ENCODE measurements at places on chromosomes 16 and 17. TPM values are rescaled to one million over a fixed set of nuclear protein-coding genes. Genes with fewer than 3 reads are reported as not detected.
A peak's percentile ranks its signal among the peaks of the same experiment; 100 is the strongest.

CD300E gene
- total RNA-seq, result not detected

- DNase-seq, result no peak
Measured at GRCh38 chr16:50178491-50178941, 25.4 kb downstream of the TENT4B start.

GRCh38 chr17:44530896-44531418 is 26.3 kb upstream of the FZD2 start:
- no peak for DNase-seq

- peak; percentile 17 for DNase-seq
Measured at GRCh38 chr16:84294531-84295142, at the start of gene WFDC1. WFDC1 (plus strand) TSS chr16:84294878; CDS start chr16:84294972, 94 bp downstream.

CMTM3 gene
- 12.7 TPM for total RNA-seq

TEKT5 gene
- not detected for total RNA-seq

DNA sequence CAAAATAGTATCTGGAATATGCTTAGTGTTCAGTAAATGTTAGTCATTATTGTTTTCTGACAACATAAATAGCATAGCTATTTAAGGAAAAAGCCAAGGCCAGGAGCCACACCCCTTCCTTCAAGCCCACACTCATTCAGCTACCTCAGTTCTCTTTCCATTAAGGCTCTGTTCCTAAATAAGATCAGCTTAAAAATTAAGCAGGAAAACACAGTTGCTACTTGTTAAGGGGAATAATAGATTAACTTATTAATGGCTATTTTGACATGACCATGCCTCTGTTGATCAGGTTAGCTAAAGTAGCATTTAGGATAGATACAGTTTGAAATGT is 158.1 kb downstream of the CHD9 start:
- no peak for DNase-seq

DNA sequence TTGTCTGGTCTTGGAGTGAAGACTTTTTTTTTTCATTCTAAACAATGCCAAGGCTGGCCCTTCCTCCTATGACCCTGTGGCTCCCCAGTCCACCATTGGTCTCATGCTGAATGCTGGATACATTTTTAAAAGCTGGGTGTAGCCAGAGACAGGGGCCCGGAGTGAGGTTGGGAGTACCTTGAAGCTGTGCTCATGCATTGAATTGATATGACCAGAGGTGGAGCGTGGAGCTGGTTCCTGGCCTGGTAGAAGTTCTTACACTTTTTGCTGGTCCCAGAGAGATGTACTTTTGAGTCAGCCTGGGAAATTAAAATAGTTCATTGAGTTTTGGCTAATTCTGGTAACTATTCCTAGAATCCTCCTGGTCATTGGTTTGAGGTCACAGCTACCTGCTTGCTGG is 83.6 kb downstream of the CMIP start:
- DNase-seq, result no peak

CIAO3 gene
- total RNA-seq, result 54.3 TPM

TPSB2 gene
- not detected for total RNA-seq

- peak; percentile 98 for DNase-seq
Measured at GRCh38 chr16:22190081-22190775, 15.8 kb upstream of the EEF2K start.

MT4 gene
- total RNA-seq, result not detected

- DNase-seq, result no peak
Measured at GRCh38 chr16:4954714-4955113, 3.4 kb upstream of the SEC14L5 start.

GRCh38 chr16:72847187-72848027 is 200.5 kb downstream of the ZFHX3 start:
- peak; percentile 10 for DNase-seq

PLCD3 gene
- 9.5 TPM for total RNA-seq

DNA sequence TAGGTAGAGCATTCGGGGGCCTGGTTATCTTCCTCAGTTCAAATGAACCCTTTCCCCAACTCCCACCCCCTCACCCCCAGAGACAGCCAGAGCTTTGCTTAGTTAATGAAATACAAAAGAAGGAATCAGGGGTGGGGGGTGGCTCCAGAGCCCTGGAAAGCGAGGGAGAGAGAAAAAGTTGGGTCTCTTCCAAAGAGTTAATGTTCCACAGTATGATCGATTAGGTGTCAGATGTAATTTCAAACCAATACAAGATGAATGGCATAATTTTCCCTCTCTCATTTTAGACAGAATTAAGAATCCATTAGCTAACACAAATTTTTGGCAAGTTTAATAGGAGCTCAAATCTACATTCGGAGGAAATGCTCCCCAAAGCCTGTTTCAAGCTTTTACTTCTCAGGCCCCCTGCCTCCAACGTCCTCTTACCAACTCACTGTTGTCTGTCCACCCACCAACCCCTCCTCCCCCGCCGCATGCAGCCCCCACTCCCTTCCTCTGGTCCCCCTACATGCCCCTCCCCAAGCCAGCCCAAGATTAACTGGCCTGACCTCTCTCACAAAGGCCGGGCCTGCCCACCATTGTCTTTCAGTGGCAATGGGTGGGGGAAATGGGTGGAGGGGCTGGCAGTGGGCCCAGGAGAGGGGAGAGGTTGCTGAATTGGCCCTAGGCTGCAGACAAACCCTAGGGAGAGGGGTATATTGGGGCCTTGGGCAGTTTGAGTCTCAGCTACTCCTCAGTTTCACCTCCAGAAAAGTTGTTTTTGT is 28.2 kb downstream of the NEUROD2 start:
- DNase-seq, result no peak

- DNase-seq, result no peak
Measured at GRCh38 chr17:48547808-48548522, 3.1 kb upstream of the HOXB2 start.

ITGB4 gene
- 2.1 TPM for total RNA-seq

- DNase-seq, result peak; percentile 13
Measured at GRCh38 chr16:72856797-72857196, 191.1 kb downstream of the ZFHX3 start.

DNA sequence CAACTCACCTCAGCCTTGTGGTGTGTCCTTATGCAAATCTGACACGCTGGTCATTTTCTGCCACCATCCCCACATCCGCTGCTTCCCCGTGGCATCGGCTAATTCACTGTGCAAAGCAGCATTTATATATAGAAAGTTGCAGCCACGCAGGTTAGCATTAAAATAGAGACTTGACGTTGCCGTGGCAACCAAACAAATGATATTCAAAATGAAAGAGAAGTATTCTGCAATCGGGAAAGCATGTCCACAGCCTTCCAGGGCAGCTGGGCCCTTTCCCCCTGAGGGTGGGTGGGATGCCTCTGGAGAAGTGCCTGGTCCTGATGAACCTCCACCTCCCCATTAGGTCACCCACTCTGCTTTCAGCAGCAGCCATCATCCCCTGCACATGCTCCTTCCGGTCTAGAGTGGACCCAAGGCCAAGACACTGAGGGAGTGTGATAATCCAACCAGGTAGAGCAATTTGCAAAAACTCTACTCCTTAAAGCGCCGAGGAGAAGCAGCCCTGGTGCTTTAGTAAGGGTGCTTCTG is 138.7 kb downstream of the GAS7 start:
- no peak for DNase-seq

DNA sequence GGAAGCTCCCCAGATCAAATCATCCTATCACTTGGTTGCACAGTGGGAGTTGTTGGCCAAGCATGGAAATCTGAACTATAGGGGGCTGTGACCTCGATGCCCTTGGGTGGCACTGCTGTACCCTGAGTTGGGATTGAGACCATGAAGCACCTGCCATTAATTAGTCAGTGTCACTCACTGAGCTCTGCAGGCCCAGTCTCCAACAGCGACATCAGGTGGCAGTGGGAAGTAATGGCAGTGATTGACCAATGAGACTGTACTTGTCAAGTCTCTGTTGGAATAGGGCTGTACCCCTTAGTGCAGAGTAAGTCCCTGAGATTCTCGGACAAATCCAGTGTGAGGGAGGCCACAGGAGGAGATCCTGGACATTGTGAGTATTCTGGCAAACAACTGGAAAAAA is 118.0 kb upstream of the RPL38 start:
- no peak for DNase-seq

RAB37 gene
- total RNA-seq, result 0.82 TPM

DNA sequence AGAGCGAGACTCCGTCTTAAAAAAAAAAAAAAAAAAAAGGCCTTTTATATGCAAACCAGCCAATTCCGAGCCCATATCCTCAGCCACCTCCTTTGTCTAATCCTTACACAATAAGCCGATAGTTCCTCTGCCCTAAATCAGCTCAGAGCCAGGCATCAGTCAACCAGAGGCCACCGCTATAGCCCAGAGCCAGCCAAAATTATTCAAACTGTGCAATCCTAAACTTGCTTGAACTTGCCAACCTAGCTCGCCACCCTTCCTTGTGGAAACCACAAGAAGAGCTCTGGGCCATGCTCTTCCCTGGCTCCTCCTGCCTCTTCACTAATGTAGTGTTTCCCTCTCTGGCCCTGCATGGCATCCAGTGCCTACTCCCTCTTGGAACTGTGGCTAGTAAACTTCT is 17.7 kb downstream of the ITGAL start:
- no peak for DNase-seq

TEX19 gene
- total RNA-seq, result not detected

- peak; percentile 92 for DNase-seq
Measured at GRCh38 chr16:20740901-20741521, 607 bp downstream of the THUMPD1 start.

GAS7 gene
- total RNA-seq, result 24.2 TPM

DNA sequence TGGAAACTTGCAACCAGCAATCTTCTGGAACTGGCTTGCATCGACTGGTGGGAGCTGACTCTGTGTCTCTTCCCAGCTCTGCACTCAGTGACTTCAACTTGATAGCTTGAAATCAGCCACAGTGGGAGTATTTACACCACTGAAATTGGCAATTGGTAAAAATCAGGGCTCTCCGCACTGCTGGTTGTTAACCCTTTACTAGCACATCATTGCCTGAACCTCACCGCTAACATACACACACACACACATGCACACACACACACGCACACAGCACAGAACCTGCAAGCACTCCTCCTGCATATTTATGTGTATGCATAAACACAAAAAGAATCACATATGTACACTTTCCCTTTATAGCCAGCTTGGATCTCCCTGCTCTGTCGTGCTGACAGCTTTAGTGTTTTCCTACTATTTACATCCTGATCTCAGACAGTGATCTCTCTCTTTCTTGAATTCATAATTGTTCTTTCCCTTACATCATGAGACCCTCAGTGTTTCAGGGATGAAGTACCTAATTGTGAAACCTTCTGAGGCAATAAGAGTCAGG is 7.9 kb upstream of the TMIGD1 start:
- no peak for DNase-seq

DNA sequence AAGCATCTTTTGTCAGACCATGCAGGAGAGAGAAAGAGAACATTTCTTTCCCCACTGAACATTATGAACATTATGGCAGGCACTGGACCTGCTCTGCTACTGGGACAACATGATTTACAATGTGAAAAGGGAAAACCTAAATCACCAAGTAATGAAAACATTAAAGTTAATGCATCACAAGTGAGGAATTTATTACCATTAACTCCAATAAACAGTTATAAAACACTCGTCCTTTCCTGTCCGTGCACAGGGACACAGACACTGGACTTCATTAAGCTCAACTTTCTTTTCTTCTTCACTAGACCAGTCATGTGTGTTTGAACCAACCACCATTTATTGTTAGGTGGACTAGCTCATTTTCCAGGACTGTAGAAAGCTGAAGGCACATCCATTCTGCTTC is 95.4 kb downstream of the SNX11 start:
- no peak for DNase-seq

- DNase-seq, result no peak
Measured at GRCh38 chr17:49756323-49757150, 7.4 kb downstream of the FAM117A start.

GRCh38 chr16:63100082-63100481 is 1063.8 kb upstream of the CDH8 start:
- no peak for DNase-seq

All from cerebellum (tissue), 4 donors.